ENCODE measurements at places on chromosomes 3 and 15.

DNA sequence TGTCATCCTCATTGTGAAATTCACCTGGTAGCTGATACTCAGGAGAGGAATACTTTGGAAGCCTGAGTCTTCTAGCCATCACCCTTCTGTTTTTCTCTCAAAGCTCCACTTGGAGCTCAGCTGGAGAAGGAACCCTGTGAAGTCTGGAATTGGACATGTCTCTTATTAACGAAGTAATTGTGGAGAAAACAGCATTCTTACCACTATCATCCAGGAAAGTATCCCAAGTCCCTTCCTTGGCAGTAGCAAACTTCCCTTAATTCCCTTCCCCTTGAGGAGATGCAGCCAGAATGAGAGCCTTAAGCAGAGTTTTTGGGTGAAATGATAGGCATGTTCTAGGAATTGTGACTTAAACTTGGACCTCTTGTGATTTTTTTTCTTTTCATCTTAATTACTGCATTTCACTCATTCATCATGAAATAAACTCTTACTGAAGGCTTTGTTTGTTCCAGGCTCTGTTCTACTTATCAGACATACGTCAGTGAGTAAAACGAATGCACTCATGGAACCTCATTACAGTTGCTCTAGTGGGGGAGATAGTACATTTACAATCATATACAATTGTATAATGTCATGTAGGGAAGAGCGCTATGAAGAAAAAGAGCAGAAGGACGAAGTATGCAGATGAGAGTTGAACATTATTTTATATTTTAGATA, 30.5 kb upstream of the TCF12 start:
- DNase-seq: no peak

GRCh38 chr15:85642693-85643066, 152.0 kb downstream of the KLHL25 start:
- DNase-seq: no peak

GRCh38 chr15:50552238-50552637, 5.8 kb upstream of the USP50 start:
- no peak for DNase-seq

GRCh38 chr3:27726240-27726639, 4.1 kb upstream of the EOMES start:
- DNase-seq: no peak

DNA sequence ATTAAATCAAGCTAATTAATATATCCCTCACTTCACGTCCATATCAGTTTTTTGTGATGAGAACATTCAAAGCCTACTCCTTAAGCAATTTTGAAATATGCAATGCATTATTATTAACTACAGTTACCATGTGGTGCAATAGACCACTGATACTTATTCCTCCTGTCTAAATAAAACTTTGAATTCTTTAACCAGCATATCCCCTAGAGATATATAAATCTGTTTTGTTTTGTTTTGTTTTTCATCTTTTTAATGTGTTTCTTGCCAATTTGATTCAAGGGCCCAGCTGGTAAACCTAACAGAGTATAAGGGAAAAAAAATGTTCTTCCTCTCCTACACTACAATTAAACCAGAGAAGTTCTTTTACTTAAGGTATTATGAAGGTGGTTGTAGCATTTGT, 524.2 kb downstream of the NAALADL2 start:
- DNase-seq: no peak

GRCh38 chr3:18185624-18186023, 239.5 kb downstream of the SATB1 start:
- no peak for DNase-seq

DNA sequence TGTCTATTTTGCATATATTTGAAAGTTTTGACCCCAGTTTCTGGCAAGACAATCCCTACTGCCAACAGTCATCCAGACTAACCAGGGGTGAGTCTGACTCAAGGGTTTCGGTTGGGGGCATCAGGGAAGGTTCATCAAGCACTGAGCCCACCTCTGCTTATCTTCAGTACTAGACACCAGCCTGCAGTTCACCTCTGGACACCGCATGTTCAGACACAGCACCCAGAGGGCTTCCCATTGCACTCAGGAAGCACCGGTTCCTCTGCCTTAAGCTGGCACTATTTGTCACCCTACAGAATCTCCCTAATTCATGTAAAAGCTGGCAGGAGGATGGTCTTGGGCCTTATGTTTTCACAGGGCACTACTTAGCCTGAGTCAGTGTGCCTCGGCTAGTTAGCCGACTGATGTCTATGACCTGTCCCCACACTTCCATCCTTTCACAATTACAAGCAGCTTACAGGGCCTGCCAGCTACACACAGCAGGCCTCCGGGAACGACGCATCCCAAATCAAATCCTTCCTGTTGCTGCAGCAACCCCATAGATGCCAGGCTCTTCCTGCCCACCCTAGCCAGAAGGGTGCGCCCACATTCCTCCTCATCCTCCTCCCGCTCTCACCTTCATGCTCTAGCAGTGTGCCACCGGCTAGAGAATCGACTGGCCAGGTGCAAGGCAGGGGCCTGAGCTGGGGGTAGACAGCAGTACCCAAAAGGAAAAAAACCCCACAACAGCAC, 52.5 kb downstream of the SH3BP5 start:
- DNase-seq: no peak

DNA sequence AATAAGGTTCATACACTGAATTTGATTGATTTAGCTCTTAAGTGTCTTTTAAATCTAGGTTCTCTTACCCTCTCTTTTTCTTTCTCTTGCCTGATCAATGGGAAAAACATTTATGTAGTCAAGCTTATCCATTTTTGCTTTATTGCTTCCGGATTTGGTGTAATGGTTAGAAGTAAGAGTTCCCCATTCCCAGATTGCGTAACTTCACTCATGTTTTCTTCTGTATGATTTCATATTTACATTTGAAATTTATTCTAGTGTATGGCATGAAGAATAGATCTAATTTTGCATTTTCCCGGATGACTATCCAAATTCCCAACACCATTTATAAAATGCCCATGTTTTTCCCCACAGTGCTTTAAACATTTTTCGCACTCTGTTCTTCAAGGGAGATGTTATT, 27.9 kb upstream of the SV2B start:
- no peak for DNase-seq

GRCh38 chr3:165359005-165359404, 162.8 kb upstream of the SLITRK3 start:
- DNase-seq: no peak

DNA sequence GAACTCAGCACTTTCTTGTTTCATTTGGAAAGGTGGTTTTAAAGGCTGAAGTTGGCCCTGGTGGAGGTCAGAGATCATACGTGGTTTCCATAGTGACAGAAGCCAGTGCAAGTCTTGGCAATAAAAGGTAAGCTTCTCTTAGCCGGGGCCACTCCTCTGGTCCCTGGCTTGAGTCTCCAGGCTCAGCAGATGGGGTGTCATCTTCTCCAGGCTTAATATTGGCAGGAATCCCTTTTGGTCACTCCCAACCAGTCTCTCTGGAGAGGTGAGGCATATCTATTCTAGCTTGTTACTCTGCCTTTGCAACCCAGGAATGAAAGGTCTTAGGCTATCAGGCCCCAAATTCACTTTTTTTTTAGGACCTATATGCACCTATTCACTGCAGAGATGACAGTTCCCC, 4.8 kb downstream of the CYP19A1 start:
- DNase-seq: no peak

DNA sequence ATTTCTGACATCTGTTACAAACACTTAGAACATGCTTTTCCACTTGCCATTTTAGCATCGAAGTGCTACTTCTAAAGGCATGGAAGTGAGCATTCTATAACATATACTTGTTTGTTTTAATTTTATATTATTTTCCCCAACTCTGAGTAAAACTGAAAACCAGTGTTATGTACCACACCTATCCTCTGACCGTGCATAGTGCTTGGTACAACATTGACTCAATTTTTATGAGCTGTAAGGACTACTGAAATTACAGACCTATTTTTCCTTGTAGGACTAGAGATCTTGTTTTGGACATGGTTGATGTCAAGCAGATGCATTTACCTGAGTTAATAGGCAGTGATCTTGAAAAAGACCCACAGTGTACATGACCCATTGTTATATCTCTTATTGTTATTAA, 51.5 kb upstream of the CCNB2 start:
- DNase-seq: no peak

DNA sequence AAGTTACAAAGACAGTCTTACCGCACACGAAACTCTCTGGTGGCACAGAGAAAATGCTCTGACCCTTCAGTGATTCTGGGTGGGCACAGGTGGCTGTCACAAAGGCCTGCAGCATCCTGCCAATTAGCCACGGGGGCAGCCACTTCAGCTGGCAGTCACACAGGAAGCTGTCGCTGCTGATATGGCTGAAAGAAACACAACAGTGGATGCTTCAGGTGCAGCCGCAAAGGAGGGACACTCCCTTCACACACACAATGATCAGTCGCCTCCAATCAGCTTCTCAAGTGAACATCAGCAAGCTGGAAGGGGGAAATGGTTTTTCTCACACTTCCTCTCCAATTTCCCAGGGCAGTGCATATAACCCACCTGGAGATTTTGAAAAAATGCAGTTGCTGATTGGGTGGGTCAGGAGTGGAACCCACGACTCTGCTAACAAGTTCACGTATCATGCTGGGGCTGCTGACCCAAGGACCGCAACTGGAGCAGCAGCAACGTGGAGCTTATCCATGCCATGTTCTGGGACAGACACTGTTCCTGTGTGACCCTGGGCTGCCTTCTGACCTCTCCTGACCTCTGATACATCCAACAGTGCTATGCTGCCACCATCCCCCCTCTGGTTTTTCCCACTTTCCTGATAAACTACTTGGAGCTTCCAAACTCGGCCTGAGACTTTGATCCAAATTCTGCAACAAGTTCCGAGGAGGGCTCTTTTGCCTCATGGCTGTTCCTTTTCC, 106.6 kb downstream of the LRIG1 start:
- DNase-seq: peak; percentile 26

DNA sequence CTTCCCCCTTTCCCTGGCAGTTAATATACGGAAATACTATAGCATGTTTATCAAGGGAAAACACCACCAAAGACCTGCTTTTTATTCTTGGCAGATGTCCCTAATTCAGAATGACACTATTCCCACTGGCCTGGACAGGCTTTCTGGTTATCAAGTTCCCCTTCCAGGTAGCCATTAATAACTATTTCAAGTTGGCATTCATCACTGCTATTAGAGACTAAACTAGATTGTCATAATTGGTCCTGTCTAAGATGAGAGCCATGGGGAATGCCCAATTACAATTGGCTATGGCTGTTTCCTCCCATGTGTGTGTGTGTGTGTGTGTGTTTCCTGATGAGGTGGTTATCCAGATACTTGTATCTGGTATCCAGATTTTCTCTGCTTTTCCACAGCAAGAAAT, 608.1 kb downstream of the SQOR start:
- DNase-seq: no peak

- DNase-seq: no peak
These were observed 5.0 kb downstream of the SSUH2 start for GRCh38 chr3:8639659-8640000.

DNA sequence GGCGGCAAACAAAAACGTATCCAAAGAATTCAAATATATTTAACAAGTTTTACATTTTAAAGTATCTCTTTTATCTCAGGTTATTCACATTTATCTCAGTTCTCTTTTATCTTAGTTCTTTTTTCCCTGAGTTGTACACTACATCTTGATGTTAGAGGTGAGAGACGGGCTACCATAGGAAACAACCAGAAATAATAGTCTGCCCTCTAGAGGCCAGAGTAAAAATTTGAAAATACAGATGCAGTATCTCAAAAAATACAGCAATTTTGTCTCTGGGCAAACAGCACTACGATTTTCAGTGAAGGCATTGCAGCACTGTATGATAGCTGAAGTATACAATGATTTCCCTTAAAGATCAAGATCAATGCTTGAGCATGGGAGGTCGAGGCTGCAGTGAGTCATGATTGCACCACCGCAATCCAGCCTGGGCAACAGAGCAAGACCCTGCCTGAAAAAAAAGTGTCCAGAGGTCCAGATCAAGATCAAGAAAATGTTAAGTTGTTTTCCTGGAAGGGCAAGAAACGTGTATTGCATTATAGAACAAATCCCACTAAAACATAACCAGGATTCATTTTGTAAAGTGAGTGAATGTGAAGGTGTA, 82.6 kb upstream of the ATP11B start:
- DNase-seq: no peak

- no peak for DNase-seq
These were observed 14.7 kb downstream of the PGBD4 start for GRCh38 chr15:34116620-34117019.

All from activated naive CD4-positive, alpha-beta T cell treated with anti-CD3 and anti-CD28 coated beads, Interleukin-2, amount 50 U/mL, for 16 hours (primary cell).